Astrocyte of the hippocampus (primary cell): ENCODE measurements at places on chromosomes 7 and 10.

GRCh38 chr7:11604505-11604904 lies 227.5 kb downstream of the THSD7A start:
- peak; percentile 20 for DNase-seq

- no peak for DNase-seq
These were observed 4.5 kb downstream of the VSTM4 start for GRCh38 chr10:49110684-49111319.

DNA sequence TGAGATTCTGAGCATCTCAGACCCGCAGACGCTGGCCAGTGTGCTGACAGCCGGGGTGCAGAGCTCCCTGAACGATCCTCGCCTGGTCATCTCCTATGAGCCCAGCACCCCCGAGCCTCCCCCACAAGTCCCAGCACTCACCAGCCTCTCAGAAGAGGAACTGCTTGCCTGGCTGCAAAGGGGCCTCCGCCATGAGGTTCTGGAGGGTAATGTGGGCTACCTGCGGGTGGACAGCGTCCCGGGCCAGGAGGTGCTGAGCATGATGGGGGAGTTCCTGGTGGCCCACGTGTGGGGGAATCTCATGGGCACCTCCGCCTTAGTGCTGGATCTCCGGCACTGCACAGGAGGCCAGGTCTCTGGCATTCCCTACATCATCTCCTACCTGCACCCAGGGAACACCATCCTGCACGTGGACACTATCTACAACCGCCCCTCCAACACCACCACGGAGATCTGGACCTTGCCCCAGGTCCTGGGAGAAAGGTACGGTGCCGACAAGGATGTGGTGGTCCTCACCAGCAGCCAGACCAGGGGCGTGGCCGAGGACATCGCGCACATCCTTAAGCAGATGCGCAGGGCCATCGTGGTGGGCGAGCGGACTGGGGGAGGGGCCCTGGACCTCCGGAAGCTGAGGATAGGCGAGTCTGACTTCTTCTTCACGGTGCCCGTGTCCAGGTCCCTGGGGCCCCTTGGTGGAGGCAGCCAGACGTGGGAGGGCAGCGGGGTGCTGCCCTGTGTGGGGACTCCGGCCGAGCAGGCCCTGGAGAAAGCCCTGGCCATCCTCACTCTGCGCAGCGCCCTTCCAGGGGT lies 703 bp downstream of the RBP3 start:
- no peak for DNase-seq

DNA sequence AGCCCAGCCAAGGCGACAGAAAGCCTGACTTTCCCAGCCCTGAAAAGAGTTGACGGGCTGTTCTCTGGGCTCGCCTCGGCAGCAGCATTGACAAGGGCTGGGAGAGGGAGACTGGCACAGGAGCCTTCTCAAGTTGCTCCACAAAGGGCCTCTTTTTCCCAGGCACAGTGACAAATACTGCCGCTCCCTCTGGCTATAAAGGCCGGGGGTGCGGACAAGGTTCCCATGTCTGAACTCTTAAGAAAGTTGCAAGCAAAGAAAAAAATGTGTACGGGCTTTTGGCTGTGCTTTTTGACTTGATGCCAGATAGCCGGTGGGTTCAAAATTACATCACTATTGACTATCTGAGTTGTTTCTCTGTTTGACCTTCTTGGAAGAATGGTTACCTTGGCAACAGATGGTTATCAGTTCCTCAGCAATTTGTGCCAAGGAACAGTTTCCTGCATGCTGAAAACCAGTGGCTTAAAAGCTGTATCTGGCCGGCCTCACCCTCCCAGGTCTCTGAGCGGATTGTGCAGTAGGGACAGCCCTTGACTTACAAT lies 115.9 kb upstream of the EEPD1 start:
- DNase-seq = peak; percentile 94

GRCh38 chr10:11532306-11532705 lies 79.1 kb downstream of the USP6NL start:
- peak; percentile 63 for DNase-seq

- DNase-seq = peak; percentile 57
These were observed 1.6 kb downstream of the GLUD1 start for GRCh38 chr10:87092861-87093631.

DNA sequence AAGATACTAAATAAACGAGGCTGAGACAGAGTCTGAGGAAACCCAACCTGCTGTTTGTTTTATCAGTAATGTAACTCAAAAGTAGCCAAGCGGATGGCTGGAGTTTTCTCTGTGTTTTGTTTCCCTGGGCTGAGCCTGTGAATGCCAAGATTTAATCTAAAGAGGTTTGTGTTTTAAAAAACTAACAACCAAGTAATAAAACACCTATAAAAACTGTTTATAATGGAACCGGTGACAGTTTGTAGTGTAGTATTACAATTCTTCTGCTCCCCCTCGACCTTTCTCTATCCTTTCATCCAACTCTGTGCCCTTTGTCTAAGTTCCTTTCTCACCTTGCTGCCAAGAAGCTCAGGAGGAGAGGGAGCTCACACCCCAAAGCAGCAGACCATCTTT lies 2.6 kb upstream of the KAT6B start:
- no peak for DNase-seq

GRCh38 chr10:93999401-93999851 lies 5.7 kb downstream of the PLCE1 start:
- DNase-seq = peak; percentile 81

- DNase-seq = peak; percentile 33
These were observed 167.7 kb upstream of the PPP1R3A start for GRCh38 chr7:114086537-114086913.

DNA sequence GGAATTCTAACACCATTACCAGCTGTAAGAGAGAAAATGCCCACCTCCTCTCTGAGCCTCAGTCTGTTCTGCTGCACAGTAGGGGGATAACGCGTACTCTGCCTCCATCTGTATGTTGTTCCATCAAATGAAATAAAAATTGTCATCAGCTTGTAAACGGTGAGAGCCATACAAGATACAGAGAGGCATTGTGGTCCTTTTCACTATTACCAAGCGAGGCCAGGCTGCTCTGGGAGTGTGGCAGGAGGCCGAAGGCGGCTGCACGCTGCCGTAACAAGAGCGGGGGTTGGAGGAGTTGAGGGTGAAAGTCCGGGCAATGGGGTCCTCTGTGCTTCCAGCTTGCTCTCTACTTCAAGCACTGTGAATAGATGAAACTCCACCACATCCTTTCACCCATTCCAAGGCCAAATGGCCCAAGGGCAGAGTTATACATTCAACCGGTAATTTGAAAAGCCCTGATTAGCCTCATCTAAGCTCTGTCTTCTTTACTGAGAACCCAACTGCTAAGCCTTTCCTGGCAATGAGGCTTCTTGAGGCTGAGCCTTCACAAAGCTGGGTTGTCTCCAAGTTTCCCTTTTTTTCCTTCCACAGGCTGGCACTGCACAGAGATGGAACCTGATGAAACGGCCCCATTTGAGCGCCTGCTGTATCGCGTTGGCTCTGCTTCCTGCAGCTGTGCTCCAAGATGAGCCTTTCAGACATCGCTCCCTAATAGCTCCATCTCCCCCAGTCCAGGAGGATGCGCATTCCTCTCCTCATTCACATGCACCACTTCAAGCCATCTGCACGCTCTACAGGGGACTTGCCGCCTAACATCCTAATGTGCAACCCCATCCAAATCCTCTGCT lies 47.2 kb downstream of the PYROXD2 start:
- DNase-seq = peak; percentile 38

- DNase-seq = no peak
These were observed 114.7 kb downstream of the CHN2 start for GRCh38 chr7:29309041-29309854.

DNA sequence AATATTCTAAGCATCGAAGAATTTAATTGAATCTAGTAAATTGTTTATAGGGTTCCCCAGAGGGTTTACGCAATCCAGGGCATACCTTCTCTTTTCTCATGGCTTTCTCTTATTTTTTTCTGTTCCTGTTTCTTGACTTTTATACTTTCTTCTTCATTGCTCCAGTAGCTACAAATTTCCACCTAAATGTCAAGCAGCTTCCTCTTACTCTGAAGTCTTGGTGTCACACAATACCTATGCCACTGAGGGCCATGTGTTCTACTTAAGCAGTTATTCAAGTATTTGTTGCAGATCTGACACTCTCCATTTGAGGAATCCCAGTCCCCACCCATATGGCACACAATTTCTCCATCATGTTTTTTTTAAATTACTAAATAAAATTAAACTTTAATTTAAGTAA lies 343.1 kb upstream of the MBL2 start:
- DNase-seq = no peak

- peak; percentile 7 for DNase-seq
These were observed 35.6 kb upstream of the HMX3 start for GRCh38 chr10:123100030-123100762.

GRCh38 chr10:104262055-104262454 lies 6.9 kb upstream of the GSTO2 start:
- DNase-seq = no peak
